Activated naive CD4-positive, alpha-beta T cell treated with anti-CD3 and anti-CD28 coated beads for 36 hours (primary cell): ENCODE measurements at places on chromosomes 2 and 18. TPM values are rescaled to one million over a fixed set of nuclear protein-coding genes. Genes with fewer than 3 reads are reported as not detected.

GRCh38 chr2:206721256-206721920 lies 3.2 kb upstream of the DYTN start:
- H3K27me3 ChIP-seq: peaks cover 20% of the 10 kb centered on the region
- H3K36me3 ChIP-seq: no peaks in the 10 kb centered on the region
- no peaks in the 10 kb centered on the region for H3K4me1 ChIP-seq
- H3K4me3 ChIP-seq: no peak overlapping the region

DNA sequence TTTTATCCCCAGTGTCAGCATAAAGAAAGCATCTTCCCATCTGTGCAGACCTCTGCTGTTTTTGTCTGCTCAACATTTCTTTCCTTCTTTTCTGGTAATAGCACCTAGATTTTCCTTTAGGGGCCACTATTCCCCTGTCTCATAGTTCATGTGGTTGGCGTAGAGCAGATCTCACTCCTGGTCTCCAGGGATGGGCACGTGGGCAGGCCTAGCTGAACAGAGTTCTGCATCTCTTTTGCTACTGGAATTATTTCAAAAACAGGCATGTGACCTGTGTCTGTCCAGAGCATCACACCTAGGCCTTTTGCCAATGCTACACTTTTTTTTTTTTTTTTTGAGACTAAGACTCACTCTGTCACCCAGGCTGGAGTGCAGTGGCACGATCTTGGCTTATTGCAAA lies 17.7 kb upstream of the ICOS start:
- H3K36me3 ChIP-seq: no peaks in the 10 kb centered on the region
- H3K4me3 ChIP-seq: no peak overlapping the region

DNA sequence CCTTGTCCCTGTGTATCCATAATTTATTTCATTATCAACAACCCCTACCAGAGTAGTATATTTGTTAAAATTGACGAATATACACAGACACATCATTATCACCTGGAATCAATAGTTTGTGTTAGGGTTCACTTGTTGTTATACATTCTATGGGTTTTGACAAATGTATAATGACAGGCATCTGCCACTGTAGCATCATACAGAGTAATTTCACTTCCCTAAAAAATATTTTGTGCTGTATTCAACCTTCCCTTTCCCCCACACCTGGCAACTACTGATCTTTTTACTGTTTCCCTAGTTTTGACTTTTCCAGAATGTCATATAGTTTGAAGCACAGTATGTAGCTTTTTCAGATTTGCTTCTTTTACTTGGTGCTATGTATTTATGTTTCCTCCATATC lies 132.0 kb downstream of the ZNF804A start:
- no peak for DNase-seq
- no peak overlapping the region for H3K27ac ChIP-seq
- no peaks in the 10 kb centered on the region for H3K36me3 ChIP-seq
- no peak overlapping the region for H3K4me3 ChIP-seq

- H3K27me3 ChIP-seq: no peaks in the 10 kb centered on the region
- no peak overlapping the region for H3K27ac ChIP-seq
- H3K4me3 ChIP-seq: no peak overlapping the region
- H3K36me3 ChIP-seq: no peaks in the 10 kb centered on the region
- no peak for DNase-seq
Measured at GRCh38 chr2:62410015-62410453, 96.0 kb downstream of the TMEM17 start.

- H3K36me3 ChIP-seq: no peaks in the 10 kb centered on the region
- no peaks in the 10 kb centered on the region for H3K27me3 ChIP-seq
- H3K27ac ChIP-seq: no peak overlapping the region
- DNase-seq: no peak
- H3K4me3 ChIP-seq: no peak overlapping the region
Measured at GRCh38 chr2:232672588-232672987, 24.5 kb upstream of the GIGYF2 start.

DNA sequence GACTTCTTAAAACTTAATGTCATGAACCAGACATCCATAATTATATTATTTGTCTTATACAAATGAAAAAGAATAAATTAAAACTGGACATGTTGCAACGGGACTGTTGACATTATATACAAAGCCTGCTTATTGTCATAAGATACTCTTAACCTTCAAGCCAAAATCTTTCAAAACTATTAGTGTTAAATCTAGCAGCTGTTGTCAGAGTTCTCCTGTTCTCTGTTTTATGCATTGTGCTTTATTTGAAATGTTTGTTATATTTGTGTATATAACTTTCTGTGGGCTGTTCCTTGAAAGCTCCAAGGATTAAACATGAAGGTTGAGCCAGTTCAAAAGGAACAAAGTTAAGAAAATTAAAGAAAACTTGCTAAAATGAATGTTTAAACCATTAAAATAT lies 335.5 kb upstream of the NT5C1B start:
- H3K4me3 ChIP-seq: no peak overlapping the region
- H3K27me3 ChIP-seq: no peaks in the 10 kb centered on the region
- DNase-seq: no peak
- peaks cover 12% of the 10 kb centered on the region for H3K36me3 ChIP-seq
- H3K4me1 ChIP-seq: no peaks in the 10 kb centered on the region
- no peak overlapping the region for H3K27ac ChIP-seq

The GPR35 gene
- 2.6 TPM for total RNA-seq

The MEP1B gene
- total RNA-seq: not detected

The MYL1 gene
- total RNA-seq: not detected

The AGXT gene
- not detected for total RNA-seq
